ENCODE measurements at places on chromosomes 3 and 15.

DNA sequence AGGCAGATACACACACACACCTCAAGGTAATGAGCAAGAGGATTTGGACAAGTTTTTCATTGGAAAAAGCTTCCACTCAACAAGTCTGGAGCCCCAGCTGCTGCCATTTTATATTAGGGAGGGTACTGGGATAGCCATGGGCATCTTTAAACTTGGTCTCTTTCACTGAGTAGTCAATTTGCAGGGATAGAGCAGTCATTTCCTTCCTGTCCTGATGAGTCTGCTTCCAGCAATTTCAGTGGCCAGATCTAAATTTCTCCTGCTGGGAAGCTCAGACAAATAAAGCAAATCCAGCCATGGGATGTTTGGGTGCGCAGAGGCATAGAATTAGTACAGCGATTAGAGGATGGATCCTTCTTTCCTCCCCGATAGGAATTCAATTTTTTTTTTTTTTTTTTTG, 874 bp upstream of the ERC2 start:
- no peak for DNase-seq

DNA sequence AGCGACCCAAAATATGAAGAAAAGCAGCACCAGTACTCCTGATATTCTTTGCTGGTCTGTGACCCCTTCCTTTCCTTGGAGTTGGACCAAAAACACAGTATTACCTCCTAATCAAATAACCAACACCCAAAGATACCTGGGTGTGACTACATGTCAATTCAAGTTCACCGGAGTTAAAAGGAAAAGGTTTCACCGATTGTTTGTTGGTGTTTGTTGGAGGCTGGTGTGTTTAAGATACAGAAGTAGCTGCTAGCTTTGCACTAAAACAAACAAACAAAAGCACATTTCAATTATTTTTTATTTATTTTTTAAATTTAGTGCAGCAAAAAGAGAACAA, 81.5 kb downstream of the MYO1E start:
- DNase-seq: no peak

GRCh38 chr3:72161881-72162595, 377.1 kb upstream of the PROK2 start:
- no peak for DNase-seq

- no peak for DNase-seq
Observed at GRCh38 chr15:66850996-66851310, 148.9 kb downstream of the SMAD6 start.

DNA sequence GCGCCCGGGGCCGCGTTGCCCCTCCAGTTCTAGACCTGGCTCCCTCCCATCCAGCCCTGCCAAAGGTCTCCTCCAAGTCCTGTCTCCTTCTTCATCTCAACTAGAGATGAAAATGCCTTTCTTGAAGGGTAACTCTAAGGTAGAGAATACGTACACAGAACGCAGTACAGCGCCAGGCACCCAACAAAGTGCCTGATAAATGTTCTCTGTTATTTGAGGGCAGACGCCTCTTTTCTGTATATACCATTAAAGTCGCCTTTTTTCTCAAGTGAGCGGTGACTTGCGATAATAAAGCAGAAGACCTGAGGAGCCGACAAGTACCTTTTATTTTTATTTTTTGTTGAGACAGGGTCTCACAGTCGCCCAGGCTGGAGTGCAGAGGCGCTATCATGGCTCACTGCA, 809 bp downstream of the CRTAP start:
- DNase-seq: no peak

- no peak for DNase-seq
Observed at GRCh38 chr3:184556582-184557347, 4.8 kb upstream of the EPHB3 start.

DNA sequence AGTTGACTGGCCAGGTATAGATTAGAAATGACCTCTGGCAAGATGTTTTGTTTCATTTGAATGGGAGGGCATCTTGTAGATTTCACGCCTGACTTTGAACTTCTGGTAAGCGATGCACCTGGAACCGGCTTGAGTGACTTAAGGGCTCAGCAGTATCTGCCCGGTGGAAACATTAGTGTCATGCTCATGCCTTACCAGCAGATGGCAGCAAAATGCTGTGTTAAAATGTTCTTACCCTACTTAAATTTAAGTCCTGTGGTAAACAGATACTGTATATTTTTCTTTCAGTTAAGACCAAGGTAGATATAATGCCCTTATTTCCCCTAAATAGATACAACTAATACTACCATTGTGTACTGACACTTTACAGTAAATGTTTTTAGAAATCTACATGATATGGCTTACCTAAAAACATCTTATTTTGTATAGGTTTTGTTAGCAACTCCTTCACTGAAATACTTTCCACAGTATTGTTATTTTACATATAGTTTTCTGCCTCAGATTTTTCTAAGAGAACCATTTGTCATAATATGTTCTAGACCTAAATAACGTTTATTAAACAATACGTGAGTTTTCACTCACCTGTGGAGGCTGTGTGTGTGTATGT, 25.5 kb downstream of the ASB7 start:
- peak; percentile 20 for DNase-seq

DNA sequence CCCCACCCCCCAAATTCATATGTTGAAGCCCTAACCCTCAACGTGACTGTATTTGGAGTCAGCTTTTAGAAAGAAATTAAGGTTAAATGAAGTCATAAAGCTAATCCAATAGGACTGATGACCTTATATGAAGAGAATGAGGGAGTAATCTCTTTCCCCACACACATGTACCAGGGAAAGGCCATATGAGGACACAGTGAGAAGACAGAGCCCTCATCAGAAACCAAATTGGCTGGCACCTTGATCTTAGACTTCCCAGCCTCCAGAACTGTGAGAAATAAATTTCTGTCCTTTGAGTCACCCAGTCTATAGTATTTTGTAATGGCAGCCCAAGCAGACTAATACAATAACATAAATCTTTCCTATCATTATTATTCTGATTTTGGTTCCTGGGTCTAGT, 194.7 kb upstream of the NANOGP8 start:
- no peak for DNase-seq

- DNase-seq: no peak
Observed at GRCh38 chr15:43483297-43484128, 9.4 kb downstream of the TP53BP1 start.

GRCh38 chr15:67061811-67062368, 3.5 kb upstream of the SMAD3 start:
- DNase-seq: no peak

DNA sequence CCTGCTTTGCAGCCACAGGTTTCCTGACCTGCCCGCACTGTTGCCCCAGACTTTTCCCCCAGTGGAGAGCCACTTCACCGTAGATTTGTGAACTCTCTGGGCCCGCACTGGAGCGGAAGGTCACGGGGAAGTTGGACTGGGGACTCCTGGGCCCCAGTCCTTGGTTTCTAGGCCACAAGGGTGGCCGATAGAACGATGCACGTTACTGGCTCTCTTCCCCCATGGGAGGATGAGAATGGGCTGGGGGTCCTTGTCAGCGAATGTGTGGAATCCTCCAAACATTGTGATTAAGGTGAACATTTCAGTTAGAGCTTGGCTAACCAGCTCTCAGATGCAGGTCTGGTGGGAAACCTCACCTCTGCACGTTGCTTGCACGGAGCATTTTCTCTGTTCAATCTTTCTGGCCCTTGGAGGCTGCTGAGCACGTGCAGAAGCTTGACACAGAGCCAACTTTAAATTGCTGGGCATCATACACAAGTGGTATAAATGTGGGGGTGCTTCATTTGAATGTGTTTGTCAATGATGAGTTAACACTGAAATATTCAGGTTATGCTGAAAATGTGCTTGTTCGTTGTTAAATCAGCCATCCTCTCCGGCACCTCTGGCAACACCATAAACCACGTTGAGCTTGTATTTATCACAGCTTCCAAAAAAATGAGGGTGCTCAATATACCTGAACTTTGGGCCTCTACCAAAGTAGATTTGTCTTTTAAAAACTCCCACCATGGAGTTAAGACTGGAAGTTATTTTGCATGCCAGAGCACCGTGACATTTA, 976 bp downstream of the DIS3L start:
- DNase-seq: peak; percentile 46

DNA sequence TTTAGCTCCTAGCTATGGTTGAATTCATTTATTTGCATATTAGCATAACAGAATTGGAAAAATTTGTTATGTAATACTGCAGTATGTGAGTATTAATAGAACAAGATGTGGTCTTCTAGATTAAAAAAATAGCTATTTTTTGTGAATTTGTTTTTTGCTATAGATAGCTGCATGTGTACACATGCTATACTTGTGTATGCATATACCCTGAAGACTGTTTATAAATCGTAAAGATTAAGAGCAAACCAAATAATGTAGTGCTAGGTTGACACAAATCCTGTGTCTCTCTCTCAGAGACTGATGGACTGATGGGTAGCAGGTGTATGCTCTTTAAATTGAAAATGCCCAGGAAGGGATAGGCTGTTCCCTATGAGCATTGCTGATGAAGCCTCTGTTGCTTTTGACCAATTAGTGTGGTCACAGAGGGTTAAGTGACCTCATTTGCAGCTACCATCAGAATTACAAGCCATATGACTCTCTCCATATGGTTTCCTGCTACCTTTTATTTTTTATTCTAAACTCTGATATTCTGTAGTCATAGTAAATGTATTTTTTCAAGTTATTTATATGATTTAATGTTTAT, 9.0 kb downstream of the PLCL2 start:
- no peak for DNase-seq

DNA sequence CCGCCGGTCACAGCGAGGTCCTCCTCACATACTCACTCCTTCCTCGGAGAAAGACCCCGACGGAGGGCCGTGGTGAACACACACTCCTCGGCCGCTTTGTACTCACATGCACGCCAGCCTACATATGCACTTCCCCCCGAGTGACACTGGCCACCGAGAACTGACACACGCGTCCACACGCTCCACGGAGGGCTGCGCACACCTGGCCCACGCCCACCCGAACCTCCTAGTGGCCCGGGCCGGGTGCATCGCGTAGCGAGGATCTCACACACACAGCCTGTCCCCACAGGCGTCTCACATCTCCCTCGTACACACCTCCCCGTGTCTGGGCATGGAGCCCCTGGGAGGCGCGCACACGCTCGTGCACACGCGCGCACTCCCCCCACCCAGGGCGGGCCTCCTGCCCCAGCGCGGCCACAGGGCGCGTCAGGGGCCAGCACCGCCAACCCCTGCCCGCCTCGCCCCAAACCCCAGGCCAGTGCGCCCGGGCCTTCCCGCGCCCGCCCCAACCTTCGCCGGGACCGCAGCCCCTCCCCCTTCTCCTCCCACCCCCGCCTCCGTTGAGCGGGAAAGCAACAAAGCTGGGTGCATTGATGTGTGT, 411 bp upstream of the C3orf70 start:
- DNase-seq: peak; percentile 69

- DNase-seq: no peak
Observed at GRCh38 chr15:52518487-52519371, 10.0 kb downstream of the MYO5A start.

DNA sequence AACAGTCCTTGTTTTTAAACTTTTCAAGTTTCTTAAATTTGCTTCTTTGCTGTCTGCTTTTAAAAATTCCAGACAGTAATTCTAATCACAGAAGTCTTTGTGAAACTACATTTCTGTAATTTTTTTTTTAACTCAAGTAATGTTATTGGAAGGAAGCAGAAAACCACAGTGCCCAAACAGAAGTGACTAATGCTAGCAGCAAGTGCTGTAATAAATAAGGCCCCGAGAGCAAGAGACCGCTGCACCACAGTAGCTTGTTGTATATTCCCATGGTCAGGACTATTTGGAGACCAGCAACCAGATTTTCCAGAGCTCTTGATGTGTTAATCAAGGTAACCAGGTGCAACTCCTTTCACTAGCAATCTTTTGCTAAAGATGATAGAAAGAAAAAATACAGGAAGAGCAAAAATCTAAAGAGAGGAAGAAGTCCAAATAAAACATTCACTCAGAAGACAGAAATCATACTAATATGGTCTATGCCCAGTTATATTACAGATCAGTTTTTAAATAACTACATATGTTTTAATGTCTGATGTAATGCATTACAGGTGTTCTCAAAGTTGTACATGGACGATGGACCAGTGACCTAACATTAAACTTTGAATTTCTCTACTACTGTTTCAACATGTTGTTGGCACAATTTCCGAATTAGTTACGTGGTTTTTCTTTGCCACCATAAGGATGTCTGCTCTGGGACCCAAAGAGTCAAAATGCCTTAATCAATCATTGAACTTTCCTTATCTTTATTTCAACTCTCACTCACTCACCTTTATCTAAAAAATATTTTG, 36.4 kb downstream of the WWTR1 start:
- no peak for DNase-seq

- DNase-seq: no peak
Observed at GRCh38 chr3:11691767-11692531, 48.2 kb upstream of the VGLL4 start.

- no peak for DNase-seq
Observed at GRCh38 chr3:53253707-53254508, 1.9 kb downstream of the TKT start.

DNA sequence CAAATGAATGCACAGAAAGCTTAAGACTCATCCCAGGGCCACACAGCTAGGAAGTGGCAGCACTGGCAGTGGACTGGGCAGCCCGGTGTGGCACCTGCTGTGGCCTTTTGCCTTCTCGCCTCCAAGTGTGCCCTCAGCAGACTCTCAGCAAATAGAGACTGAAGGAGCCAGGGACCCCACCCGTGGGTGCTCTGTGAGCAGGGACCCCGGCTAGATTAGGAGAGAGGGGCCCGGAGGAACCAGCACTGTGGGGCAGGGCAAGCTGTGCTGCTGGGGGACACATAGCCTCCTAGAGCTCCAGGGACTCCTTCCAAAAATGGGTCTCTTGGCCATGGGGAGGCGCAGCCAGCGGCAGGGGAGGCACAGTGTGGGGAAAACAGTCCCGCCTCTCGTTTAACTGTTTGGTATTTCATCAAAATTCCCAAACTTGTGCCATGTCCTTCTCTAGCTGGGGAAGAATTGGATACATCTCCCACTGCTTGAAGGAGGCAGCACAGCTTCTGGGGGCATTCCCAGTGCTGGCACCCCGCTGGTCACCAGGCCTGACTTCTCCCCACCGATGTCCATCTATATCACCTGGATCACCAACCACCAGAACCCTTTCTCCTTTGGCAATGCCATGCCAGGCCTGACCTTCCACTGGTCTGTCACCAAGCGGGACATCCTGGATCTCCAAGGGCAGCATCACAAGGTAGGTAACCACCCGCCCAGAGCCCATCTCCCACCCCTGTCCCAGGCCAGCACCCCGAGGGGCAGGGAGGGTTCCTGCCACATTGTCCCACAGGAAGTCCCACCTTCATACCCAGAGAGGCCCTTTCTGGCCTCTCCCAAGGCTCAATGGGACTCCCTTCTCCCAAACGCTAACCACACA, 12.0 kb upstream of the TXNRD3 start:
- no peak for DNase-seq

DNA sequence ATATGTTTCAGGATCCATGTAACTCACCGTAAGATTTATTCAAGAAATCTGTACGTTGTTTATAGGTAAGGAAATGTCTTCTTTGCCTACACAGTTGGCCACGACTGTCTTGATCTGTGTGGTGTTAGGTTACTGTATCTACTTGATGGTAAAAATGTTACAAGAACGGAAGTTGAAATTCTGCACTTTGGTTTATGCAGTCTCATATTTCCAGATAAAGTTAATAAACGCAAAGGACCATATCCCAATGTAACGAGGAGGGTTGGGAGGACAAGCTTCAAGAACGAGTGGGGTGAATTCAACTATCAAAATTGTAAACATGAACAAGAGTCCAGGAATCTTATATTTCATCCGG, 1.0 kb downstream of the USF3 start:
- DNase-seq: no peak

Measured in anterior cingulate cortex (tissue), 58 donors.